T-cell (primary cell): ENCODE measurements at places on chromosomes 13 and 19.

DNA sequence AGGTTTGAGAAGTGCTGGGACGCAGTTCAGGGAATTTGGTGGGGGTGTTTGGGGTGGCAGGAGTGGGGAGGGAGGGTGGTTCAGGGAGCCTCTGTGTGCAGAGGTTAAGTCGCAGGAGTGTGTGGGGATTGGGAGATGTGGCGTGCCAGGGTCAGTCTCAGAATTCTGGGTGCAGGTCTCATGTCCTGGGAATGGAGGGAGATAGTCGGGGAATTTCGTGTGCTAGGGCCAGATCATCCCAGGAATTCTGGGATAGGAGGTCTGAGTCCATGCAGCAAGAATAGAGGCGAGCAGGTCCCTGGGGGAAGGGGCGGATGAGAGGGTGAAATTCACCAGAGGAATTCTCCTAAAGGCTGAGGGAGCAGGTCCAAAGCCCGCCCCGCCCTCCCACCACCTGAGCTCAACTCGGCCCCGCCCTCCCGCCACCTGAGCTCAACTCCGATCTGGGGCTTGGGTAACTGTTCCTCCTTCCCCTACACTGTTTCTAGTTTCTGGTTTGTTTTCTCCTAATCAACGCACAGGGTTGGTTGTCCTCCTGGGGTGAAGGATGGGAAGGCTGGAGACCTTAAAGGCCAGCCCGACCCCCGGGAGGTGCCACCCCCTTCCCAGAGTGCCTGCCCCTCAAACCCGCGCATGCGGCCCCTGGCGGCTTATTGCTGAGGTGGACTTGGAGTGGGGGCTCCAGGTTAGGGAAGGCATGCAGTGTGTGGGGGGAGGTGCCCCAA lies 15.2 kb downstream of the KCNC3 start:
- no peak overlapping the region for H3K27ac ChIP-seq
- peaks cover 87% of the 10 kb centered on the region for H3K27me3 ChIP-seq
- no peak for DNase-seq
- H3K4me3 ChIP-seq: no peak overlapping the region
- H3K36me3 ChIP-seq: no peaks in the 10 kb centered on the region

DNA sequence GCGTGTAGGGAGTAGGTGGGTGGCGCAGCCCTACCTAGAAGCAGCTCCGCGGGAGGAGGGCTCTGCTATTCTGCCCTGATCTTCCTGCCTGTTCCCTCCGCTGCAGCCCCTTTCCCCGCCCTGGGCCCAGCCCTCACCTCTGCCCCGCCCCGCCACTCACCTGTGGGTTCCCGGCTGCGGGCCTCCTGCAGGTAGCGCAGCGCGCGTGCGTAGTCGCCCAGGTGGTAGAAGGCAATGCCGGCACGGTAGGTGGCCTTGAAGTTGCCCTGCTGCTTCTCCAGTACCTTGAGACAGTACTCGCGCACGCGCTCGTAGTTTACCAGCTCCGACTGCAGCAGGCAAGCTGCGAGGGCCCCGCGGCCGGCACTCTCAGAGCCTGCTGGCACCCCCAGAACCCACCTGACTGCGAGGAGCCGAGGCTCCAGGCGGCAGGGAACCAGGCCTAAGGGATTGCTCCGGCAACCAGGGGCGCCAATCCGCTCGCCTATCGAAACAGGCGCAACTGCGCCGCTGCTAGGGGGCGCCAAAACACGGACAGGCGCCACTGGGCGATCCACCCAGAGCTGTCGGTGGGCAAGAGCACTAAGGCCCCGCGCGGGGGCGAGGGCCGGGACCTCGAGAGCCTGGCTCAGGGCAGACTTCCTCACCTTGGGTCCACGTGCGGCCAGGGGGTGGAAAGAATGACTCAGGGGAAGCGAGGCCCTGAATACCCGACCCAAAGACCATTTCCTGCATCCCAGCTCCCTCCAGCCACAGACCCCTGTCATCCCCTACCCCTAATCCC lies 965 bp downstream of the TTC9B start:
- H3K27ac ChIP-seq: no peak overlapping the region
- peaks cover 18% of the 10 kb centered on the region for H3K4me1 ChIP-seq
- no peak overlapping the region for H3K4me3 ChIP-seq
- peaks cover 15% of the 10 kb centered on the region for H3K27me3 ChIP-seq
- no peak for DNase-seq

GRCh38 chr13:32976056-32976805 lies 40.0 kb upstream of the KL start:
- H3K4me3 ChIP-seq: no peak overlapping the region
- DNase-seq: no peak
- H3K27me3 ChIP-seq: no peaks in the 10 kb centered on the region
- H3K27ac ChIP-seq: no peak overlapping the region

- DNase-seq: no peak
- H3K27ac ChIP-seq: no peak overlapping the region
- no peak overlapping the region for H3K4me3 ChIP-seq
- peaks cover 70% of the 10 kb centered on the region for H3K27me3 ChIP-seq
- H3K36me3 ChIP-seq: no peaks in the 10 kb centered on the region
These were observed 44.9 kb downstream of the C13orf46 start for GRCh38 chr13:113928685-113929627.

DNA sequence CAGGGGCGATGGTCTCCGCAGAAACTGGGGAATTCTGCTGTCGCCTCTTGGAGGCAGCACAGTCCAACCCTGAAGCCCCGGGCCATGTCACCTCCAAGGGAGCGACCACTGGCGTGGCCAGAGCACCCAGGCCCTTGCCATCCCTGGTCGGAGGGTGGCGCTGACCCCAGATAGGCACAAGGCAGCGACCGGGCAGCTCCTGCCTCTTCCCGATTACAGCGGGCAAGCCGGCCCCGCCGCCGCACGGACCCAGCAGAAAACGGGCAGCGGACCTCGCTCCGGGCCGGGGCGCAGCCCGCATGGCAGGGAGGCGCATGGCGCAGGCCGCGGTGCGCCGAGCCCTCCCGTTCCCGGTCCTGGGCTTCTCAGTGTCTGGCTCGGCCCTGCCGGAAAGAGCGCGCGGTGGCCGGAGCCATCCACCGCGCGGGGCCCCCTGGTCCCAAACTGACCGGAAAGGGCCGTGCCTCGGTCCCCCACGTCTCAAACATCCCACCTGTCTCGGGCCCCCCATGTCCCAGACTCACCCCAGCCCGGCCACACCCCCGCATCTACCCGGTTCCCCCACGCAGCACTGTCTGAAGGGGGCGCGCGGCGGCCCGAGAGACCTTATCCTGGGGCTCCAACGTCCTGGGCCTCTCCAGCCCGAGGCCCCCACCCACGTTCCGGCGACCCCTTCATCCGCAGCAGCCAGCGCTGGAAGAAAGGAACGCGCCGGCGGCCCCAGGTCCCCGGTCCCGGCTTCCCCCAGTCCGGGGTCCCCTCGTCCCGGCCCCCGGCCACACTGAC lies 727 bp downstream of the CERS1 start:
- H3K27ac ChIP-seq: no peak overlapping the region
- DNase-seq: no peak
- peak overlapping the region; percentile 30 for H3K4me3 ChIP-seq
- peaks cover 4% of the 10 kb centered on the region for H3K36me3 ChIP-seq
- H3K27me3 ChIP-seq: no peaks in the 10 kb centered on the region
- H3K4me1 ChIP-seq: no peaks in the 10 kb centered on the region

- no peaks in the 10 kb centered on the region for H3K36me3 ChIP-seq
- no peaks in the 10 kb centered on the region for H3K4me1 ChIP-seq
- no peak for DNase-seq
- H3K27me3 ChIP-seq: peaks cover 2% of the 10 kb centered on the region
These were observed 8.0 kb upstream of the AMER2 start for GRCh38 chr13:25179832-25180774.

DNA sequence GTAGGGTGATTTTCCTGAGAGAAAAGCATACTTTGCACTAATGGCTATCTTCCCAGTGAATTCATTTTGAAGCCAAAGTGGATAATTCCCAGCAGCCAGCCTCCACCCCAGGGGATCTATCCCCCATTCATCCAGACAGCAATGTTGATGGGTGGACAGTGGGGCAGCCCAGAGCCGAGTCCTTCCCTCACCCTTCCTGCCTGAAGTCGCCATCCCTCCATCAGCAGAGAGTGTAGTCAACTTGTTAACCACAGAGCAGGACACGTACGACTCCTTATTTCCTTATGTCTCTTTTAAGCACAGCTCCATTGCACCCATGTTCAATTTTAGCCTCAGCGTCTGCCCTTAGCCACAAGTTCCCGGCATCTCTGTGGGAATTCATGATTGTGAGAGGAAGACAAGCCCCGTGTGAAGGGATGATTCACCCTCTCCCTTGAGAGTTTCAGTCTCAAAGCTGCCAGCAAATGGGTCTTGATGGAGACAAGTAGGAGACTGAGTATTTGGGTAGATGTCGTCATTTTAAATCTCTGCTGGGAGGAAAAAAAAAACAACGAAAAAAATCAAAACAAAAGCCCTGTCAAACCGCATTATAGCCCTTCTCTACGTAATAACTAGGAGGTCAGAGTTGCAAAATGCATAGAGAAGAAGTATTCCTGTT lies 58.3 kb upstream of the MEDAG start:
- H3K4me1 ChIP-seq: no peaks in the 10 kb centered on the region
- DNase-seq: no peak
- H3K27me3 ChIP-seq: peaks cover 2% of the 10 kb centered on the region
- no peak overlapping the region for H3K27ac ChIP-seq

- H3K27me3 ChIP-seq: peaks cover 29% of the 10 kb centered on the region
- no peaks in the 10 kb centered on the region for H3K36me3 ChIP-seq
- no peak overlapping the region for H3K4me3 ChIP-seq
- DNase-seq: no peak
These were observed 29.3 kb downstream of the GSX1 start for GRCh38 chr13:27821566-27821965.
